ENCODE measurements at places on chromosomes 12 and 14.
A peak's percentile ranks its signal among the peaks of the same experiment; 100 is the strongest.

DNA sequence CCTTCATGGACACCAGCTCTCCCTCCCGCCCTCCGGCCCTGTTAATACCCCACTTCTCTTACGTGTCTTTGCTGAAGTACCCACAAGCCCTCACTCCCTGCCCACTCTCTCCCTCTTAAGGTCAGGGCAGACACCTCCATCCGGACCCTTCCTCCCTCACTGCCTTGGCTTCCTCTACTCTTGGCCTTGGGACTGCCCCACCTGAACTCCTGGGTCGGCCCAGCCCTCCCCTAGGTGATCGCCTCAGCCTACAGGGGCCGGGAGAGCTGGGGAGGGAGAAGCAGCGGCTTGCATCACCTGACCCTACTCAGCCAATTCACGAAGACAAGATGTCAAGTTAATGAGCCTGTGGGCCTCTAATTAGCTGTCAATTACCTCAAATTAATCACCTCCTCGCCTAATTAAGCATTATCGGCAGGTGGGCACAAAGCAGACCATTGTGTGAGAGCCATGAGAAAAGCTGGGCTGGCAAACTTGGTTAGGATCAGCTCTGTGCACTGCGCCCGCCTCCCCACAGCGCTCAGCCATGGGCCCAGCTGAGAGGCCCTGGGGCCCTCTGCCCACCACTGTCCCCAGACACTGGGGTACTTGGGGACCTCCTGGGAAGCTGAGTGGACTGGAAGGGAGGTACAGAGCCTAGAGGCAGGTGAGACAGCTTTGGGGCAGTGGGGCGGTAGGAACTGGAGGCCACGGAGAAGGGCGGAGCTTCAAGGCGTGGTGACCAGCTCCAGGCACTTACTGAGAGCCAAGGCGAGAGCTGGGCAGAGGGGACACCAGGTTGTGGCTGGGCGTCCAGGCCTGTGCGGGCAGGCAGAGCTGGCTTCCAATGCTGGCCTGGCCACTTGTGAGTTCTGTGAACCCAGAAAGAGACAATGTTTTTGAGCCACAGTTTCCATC is 25.1 kb upstream of the VSX2 start:
- DNase-seq: no peak
- H3K27me3 ChIP-seq: peaks cover 26% of the 10 kb centered on the region
- no peak overlapping the region for H3K27ac ChIP-seq

DNA sequence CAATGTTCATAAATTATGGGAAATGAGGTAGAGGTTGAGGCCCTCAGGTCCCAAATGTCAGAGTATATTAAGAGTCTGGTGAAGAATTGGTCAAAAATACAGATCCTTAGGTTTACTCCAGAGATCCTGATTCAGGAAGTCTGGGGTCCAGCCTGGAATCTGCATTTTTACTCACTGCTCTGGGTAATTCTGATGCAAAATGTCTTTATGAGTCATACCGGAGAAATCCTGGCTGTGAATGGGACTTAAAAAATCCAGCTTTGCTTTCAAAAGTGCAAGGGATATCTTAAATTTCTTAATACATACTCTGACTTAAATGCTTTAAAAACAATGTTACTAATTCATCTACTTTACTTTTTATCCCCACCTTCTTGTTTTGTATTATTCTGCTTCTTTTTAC is 74.5 kb downstream of the FERMT2 start:
- H3K4me3 ChIP-seq: no peak overlapping the region
- peaks cover 3% of the 10 kb centered on the region for H3K36me3 ChIP-seq
- H3K27ac ChIP-seq: peak overlapping the region; percentile 6
- no peak for DNase-seq

DNA sequence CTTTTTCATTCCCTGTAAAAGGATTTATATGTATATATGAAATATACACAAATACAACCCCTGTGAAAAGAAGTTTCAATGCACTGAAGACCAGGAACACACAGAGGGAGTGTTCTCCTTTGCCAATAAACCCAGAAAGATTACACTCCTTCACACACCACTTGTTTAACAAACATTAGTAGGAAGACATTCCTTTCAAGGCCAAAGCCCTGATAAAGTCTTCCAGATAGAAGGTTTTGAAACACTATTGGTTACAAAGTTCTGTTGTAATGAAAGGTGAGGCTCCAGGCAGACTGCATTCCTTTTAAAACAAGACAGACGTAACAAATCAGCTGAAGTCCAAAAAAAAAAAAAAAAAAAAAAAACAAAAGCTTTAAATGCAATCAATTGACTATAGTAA is 81.0 kb downstream of the PTPN21 start:
- H3K27me3 ChIP-seq: no peaks in the 10 kb centered on the region
- no peaks in the 10 kb centered on the region for H3K4me1 ChIP-seq
- H3K4me3 ChIP-seq: no peak overlapping the region
- no peak for DNase-seq

- no peak overlapping the region for H3K27ac ChIP-seq
- no peaks in the 10 kb centered on the region for H3K27me3 ChIP-seq
- peaks cover 12% of the 10 kb centered on the region for H3K36me3 ChIP-seq
- peaks cover 6% of the 10 kb centered on the region for H3K4me1 ChIP-seq
These were observed 20.0 kb downstream of the CRACR2A start for GRCh38 chr12:3732901-3733300.

GRCh38 chr12:93766796-93767523 is 89.8 kb downstream of the CRADD start:
- peaks cover 16% of the 10 kb centered on the region for H3K4me1 ChIP-seq
- H3K36me3 ChIP-seq: no peaks in the 10 kb centered on the region
- no peak for DNase-seq
- H3K4me3 ChIP-seq: no peak overlapping the region
- H3K27me3 ChIP-seq: no peaks in the 10 kb centered on the region
- H3K27ac ChIP-seq: peak overlapping the region; percentile 63

DNA sequence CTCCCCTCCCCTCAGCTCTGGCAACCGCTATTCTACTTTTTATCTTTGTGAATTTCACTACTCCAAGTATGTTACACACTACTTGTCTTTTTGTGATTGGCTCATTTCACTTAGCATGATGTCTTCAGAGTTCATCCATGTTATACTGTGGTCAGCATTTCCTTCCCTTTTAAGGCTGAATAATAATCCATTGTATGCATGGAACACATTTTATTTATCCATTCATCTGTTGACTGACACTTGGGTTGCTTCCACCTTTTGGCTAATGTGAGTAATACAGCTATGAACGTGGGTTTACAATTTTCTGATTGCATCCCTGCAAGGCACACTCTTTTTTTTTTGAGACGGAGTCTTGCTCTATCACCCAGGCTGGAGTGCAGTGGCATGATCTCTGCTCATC is 53.0 kb upstream of the FUT8 start:
- no peaks in the 10 kb centered on the region for H3K36me3 ChIP-seq
- no peak for DNase-seq
- H3K4me3 ChIP-seq: no peak overlapping the region
- no peak overlapping the region for H3K27ac ChIP-seq
- no peaks in the 10 kb centered on the region for H3K27me3 ChIP-seq

DNA sequence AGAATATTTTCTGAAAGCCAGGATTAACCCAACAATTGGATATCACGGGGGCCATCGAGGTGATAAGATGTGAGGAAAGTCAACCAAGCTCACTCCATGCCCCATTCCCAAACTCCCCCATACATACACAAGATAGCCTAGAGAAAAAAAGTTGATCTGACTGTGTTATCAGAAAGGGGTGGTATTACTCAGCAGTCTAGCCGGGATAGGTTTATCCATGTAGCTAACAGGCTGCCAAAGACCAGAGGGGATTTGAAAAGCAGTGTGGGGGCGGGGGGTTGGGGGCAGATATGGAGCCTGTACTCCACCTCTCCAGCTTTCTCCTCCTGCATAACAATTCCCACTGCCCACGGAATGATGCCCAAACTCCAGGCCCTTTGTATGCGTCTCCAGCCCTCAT is 13.2 kb upstream of the MAP1LC3B2 start:
- no peak overlapping the region for H3K27ac ChIP-seq
- H3K27me3 ChIP-seq: no peaks in the 10 kb centered on the region
- DNase-seq: no peak
- no peaks in the 10 kb centered on the region for H3K36me3 ChIP-seq

DNA sequence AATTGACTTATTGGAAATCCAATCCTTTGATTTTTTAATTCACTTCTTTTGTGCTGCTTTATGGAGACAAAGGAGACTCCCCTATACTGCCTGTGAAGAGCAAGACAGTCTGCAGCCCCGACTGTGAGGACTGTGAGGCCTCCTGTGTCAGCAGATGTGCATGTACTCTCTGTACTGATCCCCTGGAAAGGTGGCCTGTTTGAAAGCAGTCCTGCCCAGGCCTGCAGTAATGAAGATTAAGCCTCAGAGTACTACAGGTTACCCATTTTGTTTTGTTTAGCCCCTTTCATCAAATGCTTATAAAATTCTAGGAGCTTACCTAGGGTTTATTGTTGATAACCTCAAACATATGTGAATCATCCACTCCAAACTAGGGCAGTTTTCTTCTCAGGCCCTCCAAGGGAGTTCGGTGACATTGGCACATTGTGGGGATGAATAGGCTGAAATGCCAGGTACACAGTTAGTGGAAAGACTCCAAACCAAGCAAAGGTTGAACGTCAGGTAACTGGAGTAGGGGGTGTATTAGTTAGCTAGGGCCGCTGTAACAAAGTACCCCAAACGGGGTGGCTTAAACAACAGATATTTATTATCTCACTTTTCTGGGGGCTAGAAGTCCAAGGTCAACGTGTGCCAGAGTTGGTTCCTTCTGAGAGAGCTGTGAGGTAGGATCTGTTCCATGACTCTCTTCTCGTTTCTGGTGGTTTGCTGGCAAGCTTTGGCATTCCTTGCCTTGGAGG is 208.7 kb upstream of the BCL2L14 start:
- no peak overlapping the region for H3K4me3 ChIP-seq
- H3K4me1 ChIP-seq: peaks cover 29% of the 10 kb centered on the region
- no peaks in the 10 kb centered on the region for H3K27me3 ChIP-seq
- DNase-seq: no peak
- peak overlapping the region; percentile 71 for H3K27ac ChIP-seq

DNA sequence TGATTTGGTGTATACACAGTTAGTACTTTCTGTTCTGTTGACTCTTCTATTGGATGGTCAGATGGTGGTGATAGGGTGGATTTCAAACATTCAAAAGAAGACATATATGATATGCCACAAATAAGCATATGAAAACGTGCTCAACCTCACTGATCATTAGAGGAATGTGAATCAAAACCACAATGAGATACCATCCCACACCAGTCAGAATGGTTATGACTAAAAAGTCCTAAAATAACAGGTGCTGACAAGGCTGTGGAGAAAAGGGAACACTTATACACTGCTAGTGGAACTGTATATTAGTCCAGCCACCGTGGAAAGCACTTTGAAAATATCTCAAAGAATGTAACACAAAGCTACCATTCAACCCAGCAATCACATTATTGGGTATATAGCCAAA is 425.5 kb downstream of the C12orf50 start:
- no peak for DNase-seq
- H3K27me3 ChIP-seq: no peaks in the 10 kb centered on the region
- no peak overlapping the region for H3K4me3 ChIP-seq
- no peaks in the 10 kb centered on the region for H3K4me1 ChIP-seq

GRCh38 chr14:35046751-35047536 is 872 bp downstream of the FAM177A1 start:
- H3K4me3 ChIP-seq: peak overlapping the region; percentile 72
- no peaks in the 10 kb centered on the region for H3K36me3 ChIP-seq
- H3K4me1 ChIP-seq: peaks cover 33% of the 10 kb centered on the region
- peak overlapping the region; percentile 98 for H3K27ac ChIP-seq

GRCh38 chr14:66174453-66174891 is 311.7 kb upstream of the CCDC196 start:
- no peak for DNase-seq
- no peaks in the 10 kb centered on the region for H3K4me1 ChIP-seq
- no peaks in the 10 kb centered on the region for H3K36me3 ChIP-seq
- no peak overlapping the region for H3K4me3 ChIP-seq
- no peak overlapping the region for H3K27ac ChIP-seq

DNA sequence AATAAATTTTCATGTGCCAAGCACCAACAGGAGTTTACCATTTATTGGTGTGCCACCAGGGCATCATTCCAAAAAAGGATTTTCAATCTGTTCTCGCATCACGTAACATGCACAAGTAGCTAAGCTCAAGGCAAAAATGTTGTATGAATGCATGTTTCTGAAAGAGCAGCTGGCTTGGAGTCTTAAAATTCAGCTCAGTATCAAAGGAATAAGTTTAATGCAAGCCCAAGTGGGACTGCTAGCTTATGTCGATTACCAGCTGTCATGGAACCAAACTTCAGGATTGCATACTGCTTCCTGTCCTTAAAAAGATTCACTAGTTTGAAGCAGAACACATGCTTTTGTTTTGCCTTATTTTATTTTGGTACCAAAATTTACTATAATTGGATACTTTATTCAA is 437.0 kb downstream of the FSCB start:
- H3K36me3 ChIP-seq: no peaks in the 10 kb centered on the region
- no peak overlapping the region for H3K4me3 ChIP-seq
- no peaks in the 10 kb centered on the region for H3K27me3 ChIP-seq
- DNase-seq: no peak
- H3K27ac ChIP-seq: no peak overlapping the region

GRCh38 chr14:87397499-87397898 is 595.5 kb downstream of the GALC start:
- no peaks in the 10 kb centered on the region for H3K36me3 ChIP-seq
- no peaks in the 10 kb centered on the region for H3K4me1 ChIP-seq
- no peak overlapping the region for H3K4me3 ChIP-seq
- no peak overlapping the region for H3K27ac ChIP-seq

GRCh38 chr12:42933461-42934081 is 344.0 kb upstream of the PRICKLE1 start:
- H3K4me3 ChIP-seq: no peak overlapping the region
- DNase-seq: no peak
- H3K4me1 ChIP-seq: no peaks in the 10 kb centered on the region
- no peaks in the 10 kb centered on the region for H3K36me3 ChIP-seq
- no peaks in the 10 kb centered on the region for H3K27me3 ChIP-seq
- no peak overlapping the region for H3K27ac ChIP-seq

DNA sequence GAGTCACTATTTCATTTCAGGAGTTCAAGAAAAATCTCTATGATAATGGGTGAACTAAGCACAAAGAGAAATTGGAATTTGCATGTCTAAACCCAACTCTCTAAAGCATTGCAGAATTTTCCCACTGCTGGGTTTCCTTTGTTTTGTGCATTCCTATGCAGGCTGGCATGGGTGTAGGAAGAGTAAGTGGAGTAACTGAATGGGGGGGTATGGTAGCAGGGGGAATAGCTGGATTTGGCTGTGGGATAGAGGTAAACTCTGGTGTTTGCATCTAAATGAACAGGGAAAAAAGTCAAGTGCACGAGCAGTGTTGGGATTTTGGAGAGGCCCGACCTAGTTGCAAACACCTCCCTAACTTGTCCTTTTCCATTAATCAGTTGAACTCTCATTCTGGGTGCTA is 159.1 kb downstream of the ANO4 start:
- H3K36me3 ChIP-seq: no peaks in the 10 kb centered on the region
- H3K27me3 ChIP-seq: no peaks in the 10 kb centered on the region
- H3K4me3 ChIP-seq: no peak overlapping the region
- DNase-seq: no peak
- H3K27ac ChIP-seq: no peak overlapping the region
- H3K4me1 ChIP-seq: no peaks in the 10 kb centered on the region

GRCh38 chr12:124466216-124467128 is 100.9 kb downstream of the NCOR2 start:
- peaks cover 28% of the 10 kb centered on the region for H3K36me3 ChIP-seq
- no peak overlapping the region for H3K4me3 ChIP-seq
- H3K4me1 ChIP-seq: peaks cover 15% of the 10 kb centered on the region
- peak; percentile 97 for DNase-seq
- H3K27me3 ChIP-seq: no peaks in the 10 kb centered on the region

GRCh38 chr12:6337958-6338433 is 3.9 kb downstream of the TNFRSF1A start:
- peak overlapping the region; percentile 72 for H3K4me3 ChIP-seq
- H3K4me1 ChIP-seq: peaks cover 80% of the 10 kb centered on the region
- peak; percentile 59 for DNase-seq
- peak overlapping the region; percentile 99 for H3K27ac ChIP-seq
- H3K36me3 ChIP-seq: peaks cover 17% of the 10 kb centered on the region
- no peaks in the 10 kb centered on the region for H3K27me3 ChIP-seq

Data from spleen (tissue), 13 donors.